ENCODE measurements at places on chromosomes 16 and 17. TPM values are rescaled to one million over a fixed set of nuclear protein-coding genes. Genes with fewer than 3 reads are reported as not detected.
A peak's percentile ranks its signal among the peaks of the same experiment; 100 is the strongest.

GRCh38 chr17:50547736-50548083 is 736 bp downstream of the SPATA20 start:
- H3K27ac ChIP-seq, result peak overlapping the region; percentile 90
- no peaks in the 10 kb centered on the region for H3K27me3 ChIP-seq
- peaks cover 6% of the 10 kb centered on the region for H3K4me1 ChIP-seq
- H3K36me3 ChIP-seq, result no peaks in the 10 kb centered on the region
- H3K4me3 ChIP-seq, result peak overlapping the region; percentile 63

DNA sequence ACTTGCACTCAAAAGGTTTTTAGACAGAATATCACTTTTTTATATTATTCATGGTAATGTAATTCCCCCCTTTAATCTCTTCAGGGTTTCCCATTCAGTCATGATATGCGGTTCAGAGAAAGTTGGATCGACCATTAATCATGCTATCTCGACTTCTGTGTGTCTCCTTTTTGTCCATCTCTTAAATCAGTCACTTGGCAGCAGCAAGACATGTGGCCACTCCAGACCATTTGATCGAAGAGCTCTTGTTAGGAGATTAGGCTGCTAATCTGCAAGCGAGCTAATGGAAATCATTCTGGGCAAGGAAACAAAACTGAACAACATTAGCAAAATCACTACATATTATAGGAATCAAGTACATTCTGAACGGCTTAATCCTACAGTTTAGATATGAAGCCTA is 449.9 kb downstream of the WWOX start:
- H3K27me3 ChIP-seq, result no peaks in the 10 kb centered on the region
- H3K36me3 ChIP-seq, result no peaks in the 10 kb centered on the region
- DNase-seq, result no peak
- H3K27ac ChIP-seq, result no peak overlapping the region
- H3K4me1 ChIP-seq, result no peaks in the 10 kb centered on the region

COG4 gene
- total RNA-seq, result 46.5 TPM

DNA sequence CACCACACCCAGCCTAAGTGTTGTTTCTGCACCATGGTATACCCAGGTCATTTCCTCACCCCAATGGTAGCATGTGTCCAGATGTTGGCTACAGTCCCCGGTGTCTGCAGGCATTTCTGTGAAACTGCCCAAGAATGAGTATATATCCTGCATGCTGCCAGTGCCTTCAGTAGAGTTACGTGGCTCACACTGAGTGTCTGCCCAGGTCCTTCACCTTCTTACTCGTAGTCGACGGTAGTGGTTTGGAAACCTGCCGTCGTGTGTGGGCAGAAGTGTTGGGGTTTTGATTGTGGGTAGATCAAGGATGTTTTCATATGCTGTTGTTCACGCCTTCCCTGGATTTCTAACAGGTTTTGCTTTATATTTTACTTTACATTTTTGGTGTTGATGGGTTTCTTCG is 16.8 kb downstream of the TCF25 start:
- no peaks in the 10 kb centered on the region for H3K4me1 ChIP-seq
- H3K27ac ChIP-seq, result no peak overlapping the region
- no peak overlapping the region for H3K4me3 ChIP-seq
- DNase-seq, result no peak

DNA sequence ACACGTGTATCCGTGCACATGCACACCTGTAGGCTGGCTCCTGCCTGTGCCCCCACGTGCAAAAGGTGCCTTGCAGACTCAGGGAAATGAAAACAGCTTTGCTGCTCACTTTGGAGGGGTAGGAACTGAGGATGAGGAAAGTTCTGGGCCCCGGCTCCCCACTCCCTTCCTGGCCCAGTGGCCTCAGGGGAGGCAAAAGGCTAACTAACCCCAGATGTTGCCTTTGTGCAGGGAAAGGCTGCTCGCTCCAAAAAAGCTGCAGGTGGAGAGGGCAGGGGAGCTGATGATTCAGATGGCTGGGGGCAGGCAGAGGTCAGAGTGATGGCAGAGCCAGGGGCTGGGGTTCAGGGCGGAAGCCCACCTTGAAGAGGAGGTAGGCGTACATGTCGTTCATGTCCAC is 12.4 kb downstream of the PLCD3 start:
- no peak overlapping the region for H3K27ac ChIP-seq
- DNase-seq, result no peak
- no peaks in the 10 kb centered on the region for H3K36me3 ChIP-seq
- peaks cover 12% of the 10 kb centered on the region for H3K4me1 ChIP-seq
- H3K4me3 ChIP-seq, result no peak overlapping the region

- H3K36me3 ChIP-seq, result no peaks in the 10 kb centered on the region
- H3K4me1 ChIP-seq, result no peaks in the 10 kb centered on the region
- no peak overlapping the region for H3K4me3 ChIP-seq
- no peak for DNase-seq
Measured at GRCh38 chr17:3773511-3773910, 27.5 kb downstream of the ITGAE start.

- no peak overlapping the region for H3K4me3 ChIP-seq
- H3K27ac ChIP-seq, result no peak overlapping the region
- no peaks in the 10 kb centered on the region for H3K4me1 ChIP-seq
- H3K27me3 ChIP-seq, result no peaks in the 10 kb centered on the region
- no peaks in the 10 kb centered on the region for H3K36me3 ChIP-seq
Measured at GRCh38 chr16:85084841-85085510, 27.3 kb downstream of the CIBAR2 start.

- H3K36me3 ChIP-seq, result no peaks in the 10 kb centered on the region
- no peaks in the 10 kb centered on the region for H3K27me3 ChIP-seq
- H3K4me1 ChIP-seq, result no peaks in the 10 kb centered on the region
- DNase-seq, result no peak
Measured at GRCh38 chr17:13474073-13474800, 127.5 kb downstream of the HS3ST3A1 start.

NUPR1 gene
- total RNA-seq, result 46.1 TPM

KLHL11 gene
- total RNA-seq, result 30.5 TPM

GRCh38 chr16:87166934-87167333 is 150.3 kb downstream of the C16orf95 start:
- H3K27me3 ChIP-seq, result no peaks in the 10 kb centered on the region
- no peaks in the 10 kb centered on the region for H3K4me1 ChIP-seq
- no peak for DNase-seq
- H3K4me3 ChIP-seq, result no peak overlapping the region
- H3K27ac ChIP-seq, result no peak overlapping the region

DNA sequence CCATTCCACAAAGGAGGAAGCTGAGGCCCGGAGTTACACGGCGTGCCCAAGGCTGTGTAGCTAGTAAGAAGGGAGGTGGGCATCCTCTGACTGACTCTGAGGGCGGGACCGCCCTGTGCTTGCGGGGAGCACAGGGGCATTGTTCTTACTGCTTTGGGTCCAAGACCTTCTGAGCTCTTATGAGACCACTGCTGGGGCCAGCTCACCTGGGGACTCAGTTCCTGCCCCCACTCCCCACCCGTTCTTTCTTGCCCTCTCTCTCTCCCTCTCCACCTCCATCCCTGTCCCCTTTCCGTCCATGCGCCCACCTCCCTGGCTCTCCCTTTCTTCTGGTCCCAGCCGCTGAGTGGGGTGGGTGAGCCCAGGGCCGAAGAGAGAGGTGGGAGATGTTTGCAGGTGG is 19.6 kb downstream of the CCR7 start:
- H3K4me3 ChIP-seq, result no peak overlapping the region
- H3K27ac ChIP-seq, result no peak overlapping the region
- H3K27me3 ChIP-seq, result no peaks in the 10 kb centered on the region

TSNAXIP1 gene
- total RNA-seq, result 13.1 TPM

DNA sequence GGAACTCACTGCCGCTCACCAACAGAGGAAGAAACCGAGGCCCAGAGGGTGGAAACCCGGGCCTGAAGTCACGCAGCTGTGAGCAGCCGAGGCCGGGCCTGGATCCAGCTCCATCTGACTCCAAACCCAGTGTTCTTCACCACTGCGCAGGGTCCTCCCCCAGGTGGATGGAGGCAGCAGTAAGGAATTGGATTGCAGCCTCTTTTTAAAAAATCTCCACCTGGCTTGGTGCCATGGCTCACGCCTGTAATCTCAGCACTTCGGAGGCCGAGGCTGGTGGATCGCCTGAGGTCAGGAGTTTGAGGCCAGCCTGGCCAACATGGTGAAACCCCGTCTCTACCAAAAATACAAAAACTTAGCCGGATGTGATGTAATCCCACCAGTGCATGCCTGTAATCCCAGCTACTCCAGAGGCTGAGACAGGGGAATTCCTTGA is 177.2 kb downstream of the FOXL1 start:
- H3K27ac ChIP-seq, result no peak overlapping the region
- DNase-seq, result no peak
- H3K27me3 ChIP-seq, result no peaks in the 10 kb centered on the region
- H3K36me3 ChIP-seq, result no peaks in the 10 kb centered on the region
- no peak overlapping the region for H3K4me3 ChIP-seq
